ENCODE measurements at places on chromosomes 6 and 20.

GRCh38 chr6:165767228-165767627, 104.2 kb upstream of the PDE10A start:
- DNase-seq: no peak

DNA sequence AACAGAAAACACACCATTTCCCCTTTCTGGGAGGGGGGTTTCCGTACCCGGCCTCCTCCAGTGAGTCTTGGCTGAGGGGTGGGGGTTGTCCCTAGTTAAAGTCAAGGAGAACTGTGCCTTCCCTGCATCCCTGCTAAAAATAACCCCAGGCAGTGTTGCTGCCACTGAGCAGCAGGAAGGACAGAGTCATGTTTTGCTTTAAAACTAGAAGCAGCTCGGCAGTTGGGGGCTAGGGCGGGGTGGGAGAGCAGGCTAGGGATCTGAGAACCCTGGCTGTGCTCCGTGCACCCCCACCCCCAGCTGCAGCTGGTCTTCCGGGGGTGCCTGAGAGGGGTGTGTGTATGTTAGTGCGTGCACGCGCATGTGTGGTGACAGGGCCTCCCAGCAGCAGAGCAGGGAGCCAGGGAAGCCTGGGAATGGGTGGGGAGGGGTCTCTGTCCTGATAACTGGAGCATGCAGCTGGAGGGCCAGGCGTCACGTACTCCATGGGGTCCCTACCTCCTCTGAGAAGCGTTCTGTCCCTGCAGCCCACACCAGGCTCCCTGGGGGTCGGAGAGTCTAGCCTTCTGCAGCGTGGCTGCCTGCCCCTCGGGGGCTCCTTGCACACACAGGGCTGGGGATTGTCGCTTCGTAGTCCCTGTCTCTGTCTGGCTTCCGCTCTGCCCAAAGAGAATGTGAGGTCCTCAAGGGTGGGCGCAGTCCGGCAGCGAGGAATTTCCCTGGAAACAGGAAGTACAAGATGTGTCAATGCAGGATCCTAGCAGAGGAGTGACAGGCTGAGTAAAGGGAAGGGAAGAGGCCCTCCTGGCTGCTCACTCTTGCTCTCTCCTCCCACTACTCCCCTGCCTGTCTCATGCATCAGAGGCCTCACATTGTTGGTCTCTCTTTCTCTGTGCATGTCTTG, 16.8 kb upstream of the ARMC12 start:
- no peak for DNase-seq

DNA sequence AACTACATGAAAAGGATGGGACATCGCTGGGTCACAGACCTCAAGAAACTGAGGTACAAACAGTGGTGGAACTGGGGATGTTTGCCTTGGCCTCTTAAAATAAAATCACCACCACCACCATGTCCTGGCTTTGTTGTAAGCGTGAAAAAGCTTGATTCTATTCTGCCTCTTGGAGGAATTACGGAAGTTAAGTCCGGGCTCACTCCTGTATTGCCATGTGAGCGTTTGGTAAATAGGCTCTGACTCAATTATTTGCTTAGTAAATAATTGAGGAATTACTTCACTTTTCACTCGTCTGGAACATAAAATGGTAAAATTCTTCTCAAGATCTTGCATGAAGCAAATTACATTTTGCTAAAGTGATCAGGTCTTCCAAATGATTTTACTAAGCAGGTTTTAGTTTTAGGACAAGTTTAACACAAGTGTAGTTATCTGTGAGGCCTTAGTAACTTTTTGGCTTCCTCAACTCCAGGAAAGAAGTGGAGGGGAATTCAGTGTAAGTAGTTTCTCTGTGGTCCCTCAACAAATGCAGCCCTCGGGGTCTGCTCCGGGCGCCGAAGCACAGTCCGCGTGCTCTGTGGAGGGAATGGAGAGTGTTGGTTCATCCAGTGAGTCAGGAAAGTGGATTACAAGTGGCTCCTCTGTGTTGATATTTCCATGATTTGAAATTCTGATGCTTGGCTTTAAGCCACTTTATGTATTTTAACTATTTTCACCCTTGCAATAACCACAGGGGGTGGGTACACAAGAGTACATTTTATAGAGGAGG, 23.8 kb downstream of the IYD start:
- no peak for DNase-seq

DNA sequence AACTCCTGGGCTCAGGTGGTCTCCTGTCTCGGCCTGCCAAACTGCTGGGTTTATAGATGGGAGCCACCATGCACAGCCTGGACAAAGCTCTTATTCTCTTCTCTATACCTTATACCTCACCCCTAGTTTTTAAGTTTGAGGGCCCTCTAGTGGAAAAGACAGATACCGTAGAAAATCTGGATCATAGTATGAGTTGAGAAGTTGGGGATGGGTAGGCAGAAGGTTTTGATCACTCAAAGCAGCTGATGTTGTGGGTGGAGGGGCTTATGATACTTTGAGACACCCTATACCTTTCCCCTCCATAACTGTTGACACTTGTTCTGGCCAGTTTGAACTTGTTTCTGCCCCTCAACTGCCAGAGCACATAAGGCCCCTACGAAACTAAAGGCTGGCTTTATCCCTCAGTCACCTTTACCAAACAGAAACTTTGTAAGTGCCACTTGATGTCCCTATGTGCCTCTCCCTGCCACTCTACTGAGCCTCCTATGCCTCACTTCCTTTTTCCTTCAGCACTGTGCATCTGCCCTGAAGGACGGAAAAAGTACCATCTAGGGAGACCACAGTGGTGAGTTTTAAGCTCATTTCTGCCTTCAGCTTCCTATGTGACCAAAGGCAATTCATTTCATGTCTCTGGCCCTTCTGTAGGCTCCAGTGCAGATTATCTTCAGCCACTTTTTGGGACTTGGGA, 28.6 kb downstream of the RALY start:
- DNase-seq: no peak

- no peak for DNase-seq
These were observed 329.5 kb upstream of the KHDRBS2 start for GRCh38 chr6:62615366-62616015.
